ENCODE measurements at places on chromosomes 1 and 21.

GRCh38 chr1:64887689-64888217 is 78.6 kb downstream of the JAK1 start:
- DNase-seq: no peak

- no peak for DNase-seq
These were observed 30.5 kb downstream of the TBCE start for GRCh38 chr1:235397733-235398132.

- DNase-seq: no peak
These were observed 34.9 kb downstream of the ATP2B4 start for GRCh38 chr1:203661572-203661971.

DNA sequence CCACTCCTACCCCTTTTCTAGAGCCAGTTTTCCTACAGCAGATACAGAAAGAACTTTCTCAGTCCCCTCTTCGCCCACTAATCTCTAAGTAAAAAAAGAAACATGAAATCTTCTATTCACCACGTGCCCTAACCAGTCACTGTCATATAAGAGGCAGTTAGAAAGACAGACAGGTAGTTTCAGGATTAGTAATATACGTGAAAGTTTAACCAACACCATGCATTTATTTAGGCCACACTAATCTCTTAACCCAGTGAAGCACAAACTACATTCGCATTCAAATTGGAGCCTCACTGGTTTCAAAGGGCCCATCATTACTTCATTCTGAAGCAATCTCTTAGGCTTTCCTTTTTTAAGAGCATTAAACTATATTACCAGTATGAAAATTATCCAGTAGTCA is 10.1 kb downstream of the GPATCH2 start:
- DNase-seq: no peak

GRCh38 chr1:244065063-244065793 is 14.1 kb downstream of the ZBTB18 start:
- no peak for DNase-seq

GRCh38 chr1:119091618-119092017 is 48.8 kb downstream of the WARS2 start:
- no peak for DNase-seq

DNA sequence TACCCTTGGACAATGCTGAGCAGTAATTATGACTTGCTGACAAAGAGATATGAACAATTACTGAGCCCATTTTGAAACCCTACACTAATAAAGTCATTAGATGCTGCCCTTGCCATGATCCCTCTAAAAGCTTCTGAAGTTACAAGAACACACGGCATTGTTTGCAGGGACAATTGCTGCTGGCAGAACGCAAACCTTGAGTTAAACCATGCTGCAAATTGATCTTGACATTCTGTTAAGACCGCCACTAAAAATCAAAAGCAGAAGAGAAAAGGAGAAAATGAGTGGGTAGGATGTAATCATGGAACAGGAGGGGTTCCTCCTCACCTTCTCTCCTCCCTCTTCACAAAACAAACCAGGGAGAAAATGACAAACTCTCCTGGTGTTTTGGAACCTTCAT is 136.2 kb upstream of the DMRTA2 start:
- DNase-seq: no peak

- DNase-seq: no peak
These were observed 4.6 kb upstream of the OLIG2 start for GRCh38 chr21:33021150-33021549.

DNA sequence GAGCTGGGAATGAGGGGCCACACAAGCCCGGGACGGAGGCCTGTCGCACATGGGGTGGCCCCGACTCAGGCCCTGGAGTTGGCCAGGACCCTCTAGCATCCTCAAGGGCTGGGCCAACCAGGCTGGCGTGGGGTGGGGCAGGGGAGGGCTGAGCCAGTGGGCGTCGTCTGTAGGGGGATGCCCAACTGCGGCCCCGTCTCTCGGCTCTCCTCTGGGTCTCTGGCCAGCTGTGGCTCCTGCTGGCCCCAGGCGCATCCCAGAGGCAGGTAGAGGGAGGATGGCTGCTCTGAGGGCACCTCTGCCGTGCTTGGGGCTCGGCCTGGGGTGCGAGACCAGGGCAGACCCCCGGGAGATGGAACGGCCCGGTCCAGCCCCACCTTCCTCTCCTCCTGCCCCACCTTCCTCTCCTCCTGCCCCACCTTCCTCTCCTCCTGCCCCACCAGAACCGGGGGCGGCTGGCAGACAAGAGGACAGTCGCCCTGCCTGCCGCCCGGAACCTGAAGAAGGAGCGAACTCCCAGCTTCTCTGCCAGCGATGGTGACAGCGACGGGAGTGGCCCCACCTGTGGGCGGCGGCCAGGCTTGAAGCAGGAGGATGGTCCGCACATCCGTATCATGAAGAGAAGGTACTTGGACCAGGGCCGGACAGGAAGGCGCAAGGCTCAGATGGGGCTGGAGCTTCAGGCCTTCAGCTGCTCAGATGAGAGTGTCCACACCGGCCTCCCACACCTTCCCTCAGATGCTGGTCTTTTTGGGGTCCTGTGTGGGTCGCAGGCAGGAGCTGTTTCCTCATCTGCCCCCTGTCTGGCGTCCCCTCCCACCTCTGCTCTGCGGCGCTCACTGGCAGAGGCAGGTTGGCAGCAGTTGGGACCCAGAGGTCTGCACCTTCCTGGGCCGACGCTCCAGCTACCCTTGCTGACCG is 6.2 kb downstream of the SAMD11 start:
- no peak for DNase-seq

GRCh38 chr1:39269791-39270342 is 65.4 kb downstream of the MACF1 start:
- DNase-seq: no peak

DNA sequence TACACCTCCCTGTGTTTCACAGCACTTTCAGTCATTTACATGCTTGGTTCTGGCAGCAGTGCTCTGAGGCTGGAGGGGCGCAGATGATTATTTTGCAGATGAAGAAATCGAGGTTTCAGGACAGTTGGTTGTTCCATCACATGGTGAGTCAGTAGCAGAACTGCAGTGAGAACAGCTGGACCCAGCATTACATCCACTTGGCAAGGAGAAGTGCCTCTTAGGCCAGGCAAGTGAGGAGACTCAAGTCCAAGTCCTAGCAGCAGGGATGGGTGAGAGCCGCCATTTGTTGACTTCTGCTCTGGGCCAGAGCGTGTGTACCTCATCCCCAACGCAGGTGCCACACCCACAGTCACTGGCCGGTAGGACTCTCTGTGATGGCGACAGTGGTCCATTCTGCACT is 26.8 kb upstream of the EPHA8 start:
- no peak for DNase-seq

- no peak for DNase-seq
These were observed 1.7 kb upstream of the ZBTB18 start for GRCh38 chr1:244049162-244050013.

DNA sequence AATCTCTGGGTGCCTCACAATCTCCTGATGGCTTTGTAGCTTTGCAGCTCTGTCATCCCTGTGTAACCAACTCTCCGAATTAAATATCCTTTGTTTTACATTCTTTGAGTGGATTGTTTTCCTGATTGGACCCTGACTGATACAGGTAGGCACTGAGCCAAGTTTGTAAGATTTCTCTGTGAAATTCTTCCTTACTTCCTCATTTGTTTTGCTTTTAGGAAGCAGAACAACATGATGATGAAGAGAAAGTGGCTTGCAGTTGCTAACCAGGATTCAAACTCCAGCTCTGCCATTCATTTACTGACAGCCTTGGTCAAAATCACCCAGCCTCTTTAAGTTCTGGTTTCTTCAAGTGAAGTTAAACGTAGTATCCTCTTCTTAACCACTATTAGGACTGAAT is 452.3 kb downstream of the OMA1 start:
- no peak for DNase-seq

GRCh38 chr1:183390561-183390960 is 27.6 kb downstream of the NMNAT2 start:
- DNase-seq: no peak

- no peak for DNase-seq
These were observed 95.4 kb downstream of the PTPRU start for GRCh38 chr1:29331729-29332128.

DNA sequence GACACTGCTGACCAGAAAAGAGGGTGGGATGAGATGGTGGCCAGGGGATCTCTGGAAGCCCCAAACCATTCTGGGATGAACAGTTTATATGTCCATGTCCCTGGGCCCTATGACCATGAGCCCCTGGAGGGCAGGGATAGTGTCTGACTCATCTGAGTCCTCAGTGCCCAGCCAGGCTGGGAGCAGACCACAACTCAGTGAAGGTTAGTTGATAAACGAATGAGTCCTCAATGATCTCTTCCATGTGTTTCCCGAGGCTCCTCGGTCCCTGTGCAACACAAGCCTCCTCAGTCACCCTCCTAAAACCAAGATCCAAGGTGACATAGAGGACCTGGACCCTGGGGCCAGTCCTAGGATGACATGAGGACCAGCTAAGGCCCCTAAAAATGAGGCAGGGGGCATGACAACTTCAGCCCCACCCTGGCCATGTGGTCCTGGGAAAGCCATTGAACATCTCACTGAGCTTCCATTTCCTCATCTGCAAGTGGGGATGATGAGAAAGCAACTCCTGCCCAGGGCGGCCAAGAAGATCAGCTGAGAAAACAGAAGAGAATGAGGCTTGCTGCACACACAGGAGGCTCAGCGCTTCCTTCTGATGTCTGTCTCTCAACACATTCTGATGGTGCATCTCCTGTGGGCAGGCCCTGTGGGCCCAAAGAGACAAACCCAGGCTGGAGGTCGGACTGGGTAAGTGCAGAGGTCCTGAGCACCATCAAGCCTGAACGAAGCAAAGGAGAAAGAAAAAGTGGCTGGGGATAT is 86.3 kb downstream of the GLIS1 start:
- DNase-seq: no peak

DNA sequence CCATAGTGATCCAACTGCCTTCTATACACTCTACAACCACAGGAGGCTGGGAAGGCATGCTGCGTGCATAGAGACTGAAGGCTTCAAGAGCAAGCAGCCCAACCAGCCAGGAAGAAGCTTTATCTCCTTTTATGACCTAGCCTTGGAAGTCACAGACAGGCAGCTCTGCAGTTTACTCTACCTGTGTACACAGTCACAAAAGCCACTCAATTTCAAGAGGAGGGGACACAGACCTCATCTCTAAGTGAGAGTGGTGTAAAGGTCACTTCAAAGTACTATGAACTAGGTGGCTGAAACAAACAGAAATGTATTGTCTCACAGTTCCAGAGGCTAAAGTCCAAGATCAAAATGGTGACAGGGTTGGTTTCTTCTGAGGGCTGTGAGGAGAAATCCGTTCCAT is 69.6 kb upstream of the GJB5 start:
- DNase-seq: no peak

DNA sequence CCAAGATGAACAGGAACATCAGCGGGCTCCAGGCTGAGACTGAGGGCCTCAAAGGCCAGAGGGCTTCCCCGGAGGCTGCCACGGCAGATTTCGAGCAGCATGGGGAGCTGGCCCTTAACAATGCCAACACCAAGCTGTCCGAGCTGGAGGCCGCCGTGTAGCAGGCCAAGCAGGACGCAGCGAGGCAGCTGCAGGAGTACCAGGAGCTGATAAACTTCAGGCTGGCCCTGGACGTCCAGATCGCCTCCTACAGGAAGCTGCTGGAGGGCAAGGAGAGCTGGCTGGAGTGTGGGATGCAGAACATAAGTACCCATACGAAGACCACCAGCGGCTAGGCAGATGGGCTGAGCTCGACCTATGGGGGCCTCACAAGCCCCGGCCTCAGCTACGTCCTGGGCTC is 823.4 kb upstream of the NEGR1 start:
- no peak for DNase-seq

DNA sequence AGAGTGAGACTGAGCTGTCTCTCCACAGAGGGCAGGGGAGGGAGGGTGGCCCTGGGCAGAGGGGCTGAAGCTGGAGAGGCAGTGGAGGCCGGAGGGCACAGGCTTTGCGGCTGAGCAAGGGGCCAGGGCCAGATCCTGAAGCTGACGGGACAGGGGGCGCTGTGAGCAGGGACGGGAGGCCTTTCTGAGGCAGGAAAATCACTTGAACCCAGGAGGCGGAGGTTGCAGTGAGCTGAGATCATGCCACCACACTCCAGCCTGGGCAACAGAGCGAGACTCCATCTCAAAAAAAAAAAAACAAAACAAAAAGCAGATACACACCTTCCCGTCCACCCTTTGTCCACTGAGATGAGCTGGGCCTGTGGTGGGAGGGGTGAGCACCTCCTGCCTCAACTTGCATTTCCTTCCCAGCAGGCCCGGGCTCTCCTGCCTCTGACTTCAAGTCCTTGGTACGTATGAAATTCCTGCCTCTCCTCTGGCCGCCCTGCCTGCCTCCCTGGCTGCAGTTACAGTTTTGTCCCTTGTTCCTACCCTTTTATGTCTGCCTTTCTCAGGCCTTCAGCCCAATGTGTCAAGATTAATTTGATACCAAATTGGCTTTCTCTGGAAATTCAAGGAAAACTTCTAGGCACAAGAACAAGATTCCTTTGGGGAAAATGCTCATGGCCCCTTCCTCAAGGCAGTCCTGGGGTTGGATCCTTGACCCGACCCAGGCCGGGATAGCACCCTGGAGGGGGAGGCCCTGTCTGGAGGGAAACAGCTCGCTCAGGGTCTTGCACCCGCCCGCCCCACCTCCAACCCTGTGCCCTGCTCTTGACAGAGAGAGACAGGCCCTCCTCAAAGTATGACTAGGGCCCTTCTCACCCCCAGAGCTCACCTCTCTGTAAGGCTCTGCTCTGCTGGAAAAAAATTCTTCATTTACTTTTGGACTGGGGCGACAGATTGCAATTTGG is 11.2 kb upstream of the ADAMTSL4 start:
- DNase-seq: no peak

GRCh38 chr1:197333041-197333440 is 65.0 kb downstream of the CRB1 start:
- DNase-seq: no peak

- DNase-seq: no peak
These were observed 599.6 kb downstream of the PTPRU start for GRCh38 chr1:29835874-29836273.

GRCh38 chr1:27690183-27690582 is 18.2 kb upstream of the IFI6 start:
- no peak for DNase-seq

DNA sequence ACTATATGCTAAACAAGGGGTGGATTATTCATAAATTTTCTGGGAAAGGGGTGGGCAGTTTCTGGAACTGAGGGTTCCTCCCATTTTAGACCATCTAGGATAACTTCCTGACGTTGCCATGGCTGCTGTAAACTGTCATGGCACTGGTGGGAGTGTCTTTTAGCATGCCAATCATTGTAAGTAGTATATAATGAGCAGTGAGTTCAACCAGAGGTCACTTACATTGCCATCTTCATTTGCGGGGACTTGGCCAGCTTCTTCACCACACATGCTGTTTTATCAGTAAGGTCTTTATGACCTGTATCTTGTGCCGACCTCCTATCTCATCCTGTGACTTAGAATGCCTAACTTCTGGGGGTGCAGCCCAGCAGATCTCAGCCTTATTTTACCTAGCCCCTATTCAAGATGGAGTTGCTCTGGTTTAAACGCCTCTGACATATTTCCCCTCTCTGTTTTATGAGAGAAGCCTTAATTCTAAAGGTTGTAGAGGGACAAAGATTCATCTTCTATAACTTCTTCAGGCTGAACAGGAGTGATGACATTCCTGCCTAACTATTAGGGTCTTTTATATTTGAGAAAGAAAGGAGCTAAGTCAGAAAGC is 60.4 kb downstream of the DIP2A start:
- no peak for DNase-seq

GRCh38 chr1:218667781-218668516 is 322.8 kb downstream of the TGFB2 start:
- DNase-seq: no peak

GRCh38 chr1:27627061-27627460 is 7.9 kb downstream of the FGR start:
- DNase-seq: no peak

All from activated CD4-positive, CD25-positive, alpha-beta regulatory T cell treated with anti-CD3 and anti-CD28 coated beads, Interleukin-2, amount 50 U/mL, for 16 hours (primary cell).